ENCODE measurements at places on chromosomes 3 and 15.
A peak's percentile ranks its signal among the peaks of the same experiment; 100 is the strongest.

DNA sequence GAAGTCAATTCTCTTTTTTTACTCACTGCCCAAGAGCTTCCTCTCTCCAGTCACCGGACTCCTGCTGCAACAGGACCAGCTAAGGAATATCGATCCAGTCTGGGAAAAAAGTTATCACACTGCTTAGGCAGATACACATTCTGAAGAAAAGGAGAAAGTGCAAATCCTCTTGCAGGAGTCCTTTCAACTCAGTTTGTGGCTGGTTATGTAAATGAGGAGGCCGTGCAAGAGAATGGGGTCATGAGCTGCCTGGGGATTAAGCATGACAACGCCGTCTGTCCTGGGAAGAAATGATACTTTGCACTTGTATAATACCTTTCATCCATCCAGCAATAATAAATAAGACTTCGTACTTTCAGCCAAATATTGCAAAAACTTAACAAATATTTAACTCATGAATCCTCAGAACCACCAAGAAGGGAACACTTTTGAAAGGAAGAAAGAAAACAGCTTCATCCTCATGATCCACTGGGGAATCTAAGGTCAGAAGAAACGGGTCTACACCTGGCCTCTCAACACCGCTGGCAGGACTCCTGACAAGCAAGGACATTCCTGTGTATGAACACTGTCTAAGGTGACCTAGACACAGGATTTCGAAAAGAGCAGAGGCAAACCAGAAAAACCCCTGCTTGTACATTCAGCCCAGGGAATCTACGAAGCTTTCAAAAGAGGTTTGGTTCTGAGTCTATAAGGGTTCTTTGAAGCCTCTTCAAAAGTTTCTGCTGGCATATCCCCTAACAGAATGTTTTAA is 13.1 kb upstream of the WWTR1 start:
- no peak for DNase-seq

- DNase-seq = no peak
These were observed 21.3 kb upstream of the CAV3 start for GRCh38 chr3:8712045-8712907.

DNA sequence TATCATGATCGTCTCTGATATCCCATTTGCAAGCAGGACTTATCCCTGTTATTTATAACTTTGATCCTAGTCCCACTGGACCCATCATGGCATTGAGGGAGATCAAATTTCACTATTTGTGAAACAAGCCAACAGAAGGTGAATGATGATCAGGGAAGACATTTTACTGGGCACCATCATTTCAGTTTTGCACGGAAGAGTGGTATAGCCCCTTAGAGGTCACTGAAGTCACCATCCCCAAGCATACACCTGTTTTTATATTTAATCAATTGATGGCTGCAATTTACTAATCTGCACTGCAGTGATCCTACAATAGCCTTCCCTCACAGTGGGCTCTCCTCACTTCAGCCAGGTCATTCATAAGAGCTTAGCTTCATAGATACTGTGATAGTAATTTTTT is 132.4 kb downstream of the FHIT start:
- DNase-seq = no peak

- DNase-seq = no peak
These were observed 78.2 kb downstream of the GALK2 start for GRCh38 chr15:49248291-49248690.

DNA sequence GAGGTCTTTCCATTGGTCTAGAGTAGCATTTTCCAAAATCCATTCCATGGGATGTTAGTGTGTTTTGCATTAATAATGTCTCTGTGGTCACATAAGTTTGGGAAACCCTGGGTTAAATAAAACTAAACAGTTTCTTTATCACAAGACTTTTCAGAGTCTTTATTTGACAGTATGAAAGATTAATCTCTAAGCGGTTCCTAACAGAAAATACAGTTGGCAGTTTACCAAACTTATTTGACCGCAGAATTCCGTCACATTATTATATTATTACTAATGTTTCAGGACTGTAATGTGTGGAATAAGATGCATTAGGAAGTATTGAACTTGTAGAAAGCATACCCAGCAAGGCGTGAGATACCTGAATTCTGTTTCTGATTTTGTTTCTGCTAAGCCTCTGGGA is 71.5 kb upstream of the ADAMTSL3 start:
- no peak for DNase-seq

DNA sequence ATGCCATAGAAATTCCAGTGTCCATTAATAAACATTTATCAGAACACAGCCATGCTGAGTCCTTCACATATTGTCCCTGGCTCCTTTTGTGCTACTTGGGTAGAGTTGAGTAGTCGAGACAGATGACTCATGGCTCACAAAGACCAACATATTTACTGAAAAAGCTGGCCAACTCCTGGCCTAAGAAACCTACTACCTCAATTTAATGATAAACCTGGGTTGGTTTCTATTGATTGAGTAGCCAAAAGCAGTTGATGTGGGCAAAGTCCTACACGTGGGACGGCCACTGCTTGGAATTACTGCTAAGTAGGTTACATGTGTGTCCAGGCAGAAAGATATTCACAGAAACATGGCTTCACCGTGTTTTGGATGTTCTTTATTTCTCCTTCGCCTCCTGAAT is 402.2 kb downstream of the NR2F2 start:
- no peak for DNase-seq

DNA sequence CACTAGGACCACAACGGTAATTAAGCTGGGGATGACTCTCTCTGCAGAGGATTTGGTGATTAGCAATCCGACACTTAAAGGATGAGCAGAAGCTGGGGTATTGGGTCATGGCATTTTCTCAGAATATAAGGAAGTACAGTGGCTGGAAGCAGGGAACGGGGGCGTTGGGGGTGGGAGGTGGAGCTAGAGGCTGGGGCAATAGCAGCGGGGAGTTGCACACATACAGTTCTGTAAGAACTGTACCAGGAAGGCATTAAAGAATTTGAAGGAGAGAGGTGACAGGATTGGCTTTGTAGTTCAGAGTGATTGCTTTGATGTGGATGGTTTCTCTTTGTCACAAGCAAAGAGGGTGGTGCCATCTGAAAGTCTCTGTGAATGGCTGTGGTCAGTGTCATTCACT is 28.2 kb downstream of the PSMD6 start:
- no peak for DNase-seq

DNA sequence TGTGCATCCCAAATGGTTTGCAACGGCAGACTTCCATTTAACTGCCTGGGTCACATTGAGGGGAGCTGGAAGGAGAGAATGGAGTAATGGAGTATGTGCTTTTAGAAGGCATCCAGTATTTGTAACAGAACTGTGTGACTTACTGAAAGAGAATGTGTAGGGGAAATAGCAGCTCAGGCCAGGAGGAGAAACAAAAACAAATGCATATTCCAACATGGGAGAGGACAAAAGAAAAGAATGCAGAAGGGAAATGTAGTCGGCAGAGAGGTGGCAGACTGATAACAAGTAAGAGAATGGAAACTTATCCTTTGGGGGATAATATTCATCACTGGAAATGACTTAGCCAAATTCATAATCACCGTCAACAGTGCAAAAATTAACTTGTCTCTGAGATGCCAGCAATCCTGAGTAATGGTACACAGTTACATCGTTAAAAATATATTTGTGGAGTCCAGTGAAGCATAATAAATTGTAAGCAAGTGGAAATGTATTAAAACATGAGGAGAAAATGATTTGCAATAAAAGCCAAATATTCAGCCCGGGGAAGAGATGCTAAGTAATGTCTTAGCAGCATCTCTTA is 294.9 kb upstream of the SGO1 start:
- no peak for DNase-seq

DNA sequence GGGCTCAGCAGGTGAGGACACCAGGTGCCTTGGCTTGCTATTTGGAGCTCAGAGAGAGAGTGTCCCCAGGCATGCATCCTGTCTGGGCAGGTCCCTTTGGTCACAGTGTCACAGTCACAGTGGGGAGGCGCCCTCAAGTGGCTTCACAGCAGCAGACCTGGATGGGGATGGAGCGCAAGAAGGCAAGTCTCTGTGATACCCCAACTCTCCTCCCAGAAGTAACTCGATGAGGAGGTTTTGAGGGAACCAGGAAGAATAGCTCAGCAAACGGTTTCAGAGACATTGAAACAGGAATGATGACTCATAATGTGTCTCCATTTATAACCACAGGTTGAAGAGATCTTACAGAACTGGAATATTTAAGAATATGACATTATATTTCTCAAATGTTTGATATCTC is 66.5 kb upstream of the SH3GL3 start:
- DNase-seq = no peak

- no peak for DNase-seq
These were observed 61.2 kb downstream of the ITGA11 start for GRCh38 chr15:68370768-68371151.

DNA sequence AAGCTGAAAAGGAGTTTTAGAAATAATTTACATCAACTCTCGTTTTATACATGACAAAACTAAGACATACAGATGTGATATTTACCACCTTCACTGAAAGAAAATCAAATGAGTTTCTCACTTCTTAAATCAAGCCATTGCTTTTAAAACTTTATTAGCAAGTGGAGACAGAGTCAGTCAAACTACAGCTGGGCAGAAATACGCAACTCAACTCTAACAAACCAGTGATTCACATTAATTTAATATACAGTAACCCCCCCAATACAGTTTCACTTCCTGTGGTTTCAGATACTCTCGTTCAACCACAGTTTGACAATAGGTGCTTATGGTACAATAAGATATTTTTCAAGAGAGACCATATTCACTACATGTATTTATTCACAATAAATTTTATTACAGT is 477.1 kb downstream of the MAGI1 start:
- DNase-seq = no peak

GRCh38 chr3:32969656-32970055 is 18.2 kb downstream of the CCR4 start:
- no peak for DNase-seq

DNA sequence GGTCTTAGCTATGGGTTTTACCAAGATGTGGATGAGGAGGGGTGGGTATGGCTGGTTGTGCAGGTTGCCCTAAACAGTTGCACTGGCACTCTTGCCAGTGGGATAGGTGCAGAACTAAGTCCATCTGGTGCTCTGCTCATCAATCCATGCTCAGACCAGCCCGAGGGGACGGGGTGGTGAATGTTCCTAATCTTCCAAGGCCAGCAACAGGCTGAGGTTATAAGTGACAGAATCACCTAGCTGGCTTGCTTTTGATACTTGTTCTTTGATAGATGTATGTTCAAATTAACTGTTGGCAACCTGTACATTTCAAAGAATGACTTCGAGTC is 53.5 kb upstream of the CCR2 start:
- DNase-seq = no peak

DNA sequence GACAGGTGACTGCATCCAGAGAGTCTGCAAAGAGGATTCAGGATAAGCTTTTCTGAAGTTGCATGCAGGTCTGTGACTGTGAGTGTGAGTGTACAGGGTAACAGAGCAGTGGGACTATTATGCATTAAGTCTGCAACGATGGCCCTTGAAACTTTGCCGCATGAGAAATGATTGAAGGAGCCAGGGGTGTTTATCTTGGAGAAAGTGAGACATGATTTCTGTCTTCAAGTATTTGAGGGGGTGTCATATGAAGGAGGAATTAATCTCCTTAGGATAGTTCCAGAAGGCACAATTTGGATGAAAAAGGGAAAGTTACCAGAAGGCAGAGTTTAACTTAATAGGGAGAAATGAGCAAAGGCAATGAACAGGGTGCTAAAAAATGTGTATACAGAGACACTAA is 119.6 kb downstream of the ARNT2 start:
- DNase-seq = no peak

DNA sequence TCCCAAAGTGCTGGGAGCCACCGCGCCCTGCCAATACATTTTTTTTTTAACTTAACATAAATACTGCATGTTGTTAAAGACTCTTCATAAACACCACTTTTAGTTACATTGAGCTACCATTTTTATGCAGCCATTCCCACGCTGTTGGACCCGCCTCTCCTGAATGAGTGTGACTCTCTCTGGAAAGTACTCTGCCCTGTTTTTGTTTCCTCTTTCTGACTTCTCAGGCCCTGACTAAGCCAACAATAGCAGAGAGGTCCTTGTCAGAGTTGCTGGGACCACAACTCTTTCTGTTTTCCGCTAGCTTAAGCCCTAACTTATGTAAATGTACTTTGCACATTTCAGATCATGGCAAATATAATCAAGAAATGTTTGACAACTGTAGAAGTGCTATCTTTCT is 35.2 kb downstream of the PARP15 start:
- DNase-seq = no peak

DNA sequence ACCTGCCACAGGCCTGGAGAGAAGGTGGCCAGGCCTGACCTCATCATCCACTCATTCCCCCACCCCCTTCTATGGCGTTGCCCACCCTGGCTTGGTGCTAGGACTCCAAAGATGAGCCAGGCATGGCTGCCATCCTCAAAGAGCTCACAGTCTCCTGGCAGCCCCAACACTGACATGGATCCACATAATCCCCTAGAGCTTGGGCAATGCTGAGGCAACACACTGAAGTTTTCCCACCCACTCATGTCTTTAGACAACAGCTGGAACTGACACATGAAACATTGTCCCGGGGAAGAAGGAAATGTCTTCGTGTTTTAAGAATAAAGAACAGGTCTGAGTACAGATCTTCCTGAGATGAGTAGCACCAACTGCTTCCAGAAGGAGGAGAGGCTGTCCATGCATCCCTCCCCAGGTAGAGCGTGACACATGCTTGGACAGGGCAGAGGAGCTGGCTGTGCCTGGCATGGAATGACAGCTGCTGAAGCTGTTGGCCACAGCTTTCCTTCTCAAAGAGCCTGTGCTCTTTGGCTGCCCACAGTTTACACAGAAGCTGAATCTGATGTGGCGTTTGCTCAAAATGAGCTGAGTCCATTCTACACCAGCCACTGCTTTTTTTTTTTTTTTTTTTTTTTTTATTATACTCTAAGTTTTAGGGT is 70.1 kb downstream of the HOMER2 start:
- no peak for DNase-seq

- DNase-seq = no peak
These were observed 215.3 kb downstream of the ROBO2 start for GRCh38 chr3:77254967-77255831.

DNA sequence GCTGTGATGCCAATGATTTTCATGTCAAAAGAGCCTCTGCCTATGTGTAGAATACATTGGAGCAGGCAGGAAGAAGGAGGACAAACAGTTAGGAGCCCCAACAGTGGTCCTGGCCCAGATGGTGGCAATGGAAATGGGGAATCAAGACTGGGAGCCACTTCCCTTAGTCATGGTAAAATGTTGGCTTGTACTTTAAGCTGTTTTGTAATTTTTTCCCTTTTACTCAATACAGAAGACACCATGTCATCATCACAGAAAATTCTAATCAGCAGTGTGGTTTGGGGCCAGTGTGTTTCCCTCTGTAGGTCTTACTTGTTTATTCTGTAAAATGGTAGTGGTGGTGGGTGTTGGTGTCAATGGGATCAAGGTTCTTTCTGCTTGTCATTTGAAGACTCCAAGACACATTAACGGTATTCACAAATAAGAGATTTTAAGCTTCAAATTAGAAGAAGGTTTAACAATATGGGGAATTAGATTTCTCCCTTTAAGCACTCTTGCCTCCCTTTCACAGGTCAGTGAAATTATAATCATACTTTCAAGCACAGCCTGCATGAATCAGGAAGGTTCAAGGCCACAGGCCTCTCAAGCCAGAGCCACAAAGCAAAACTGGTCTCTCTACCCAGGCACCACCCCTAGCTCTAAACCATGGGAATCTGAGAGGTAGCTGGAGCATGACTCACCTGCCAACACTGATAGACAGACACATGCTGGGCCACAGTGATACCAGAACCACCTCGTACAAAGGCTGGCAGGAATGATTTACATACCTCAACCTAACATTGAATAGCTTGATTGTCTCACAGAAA is 24.9 kb downstream of the SIAH2 start:
- DNase-seq = peak; percentile 16
